Activated T-cell treated with anti-CD3 and anti-CD28 coated beads, Interleukin-2, amount 50 U/mL, for 1 hour (primary cell): ENCODE measurements at places on chromosomes 6 and 20.

- DNase-seq = no peak
Measured at GRCh38 chr6:92593201-92593600, 826.2 kb downstream of the EPHA7 start.

DNA sequence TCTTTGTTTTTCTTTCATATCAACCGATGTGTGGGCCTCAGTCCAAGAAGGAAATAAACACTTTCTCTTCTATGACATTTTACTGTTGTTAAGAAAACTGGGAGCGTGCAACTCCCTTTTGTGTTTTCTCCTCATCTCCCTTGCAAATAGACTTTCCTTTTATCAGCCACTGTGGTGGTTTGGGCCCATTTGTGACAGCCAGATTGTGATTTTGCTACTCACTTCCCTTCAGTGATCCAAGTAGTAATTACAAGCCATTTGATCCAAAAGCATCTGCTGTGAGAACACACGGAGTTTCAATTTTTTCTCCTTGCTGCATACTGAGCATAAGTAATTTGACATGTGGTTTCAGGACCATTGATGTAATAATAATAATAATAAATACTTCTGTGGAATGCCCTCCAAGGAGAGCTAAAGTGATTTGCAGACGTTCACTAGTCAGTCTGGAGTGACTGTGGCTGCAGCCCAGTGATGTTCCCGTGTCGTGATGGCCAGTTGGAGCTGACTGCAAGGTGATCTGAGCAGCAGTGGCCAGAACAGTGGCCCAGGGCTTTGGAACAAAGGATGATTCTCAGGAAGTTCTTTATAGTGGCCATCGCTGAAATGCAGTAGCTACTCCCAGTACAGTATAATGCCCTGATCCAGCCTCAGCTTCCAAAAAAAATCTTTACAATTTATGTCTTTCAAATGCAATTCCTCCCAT is 91.9 kb upstream of the CLDN20 start:
- no peak for DNase-seq

DNA sequence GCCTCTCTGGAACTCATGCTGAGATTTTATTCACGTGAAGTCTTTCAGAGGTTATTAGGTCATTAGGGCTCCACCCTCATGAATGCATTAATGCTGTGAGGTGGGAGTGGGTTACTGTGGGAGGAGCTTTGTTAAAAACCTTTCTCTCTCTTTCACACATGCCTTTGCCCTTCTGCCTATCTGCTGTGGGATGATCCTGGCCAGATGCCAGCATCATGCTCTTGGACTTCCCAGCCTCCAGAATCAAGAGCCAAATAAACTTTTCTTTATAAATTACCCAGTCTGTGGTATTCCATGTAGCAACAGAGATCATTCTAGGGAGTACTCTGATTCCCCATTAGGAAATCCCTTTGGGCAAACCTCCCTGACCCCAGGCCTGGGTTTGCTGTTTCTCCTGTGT is 129.9 kb upstream of the AGPAT4 start:
- no peak for DNase-seq

GRCh38 chr6:111263837-111264236 is 176.5 kb downstream of the SLC16A10 start:
- no peak for DNase-seq

DNA sequence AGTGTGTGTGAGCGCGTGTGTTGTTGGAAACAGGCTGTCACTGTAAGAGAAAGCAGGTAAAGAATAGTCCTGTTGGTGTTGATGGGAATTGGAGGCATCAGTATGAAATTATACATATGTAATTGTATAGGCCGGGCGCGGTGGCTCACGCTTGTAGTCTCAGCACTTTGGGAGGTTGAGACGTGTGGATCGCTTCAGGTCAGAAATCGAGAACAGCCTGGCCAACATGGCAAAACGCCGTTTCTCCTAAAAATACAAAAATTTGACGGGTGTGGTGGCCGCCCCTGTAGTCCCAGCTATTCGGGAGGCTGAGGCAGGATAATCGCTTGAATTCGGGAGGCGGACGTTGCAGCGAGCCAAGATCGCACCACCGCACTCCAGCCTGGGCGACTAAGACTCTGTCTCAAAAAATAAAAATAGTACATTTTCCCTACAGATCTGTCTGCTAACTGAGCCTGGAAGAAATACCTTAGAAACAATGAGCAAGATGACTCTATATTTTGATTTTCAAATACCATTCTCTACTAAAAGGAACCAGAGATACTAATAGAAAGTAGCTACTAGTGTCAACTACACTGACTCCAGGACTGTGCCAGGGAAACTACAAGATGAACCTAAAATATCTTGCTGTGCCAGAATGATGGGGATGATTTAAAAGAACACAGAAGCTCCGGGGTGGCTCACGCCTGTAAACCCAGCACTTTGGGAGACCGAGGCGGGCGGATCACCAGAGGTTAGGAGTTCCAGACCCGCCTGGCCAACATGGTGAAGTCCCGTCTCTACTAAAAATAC is 110.8 kb downstream of the TRIM27 start:
- no peak for DNase-seq

DNA sequence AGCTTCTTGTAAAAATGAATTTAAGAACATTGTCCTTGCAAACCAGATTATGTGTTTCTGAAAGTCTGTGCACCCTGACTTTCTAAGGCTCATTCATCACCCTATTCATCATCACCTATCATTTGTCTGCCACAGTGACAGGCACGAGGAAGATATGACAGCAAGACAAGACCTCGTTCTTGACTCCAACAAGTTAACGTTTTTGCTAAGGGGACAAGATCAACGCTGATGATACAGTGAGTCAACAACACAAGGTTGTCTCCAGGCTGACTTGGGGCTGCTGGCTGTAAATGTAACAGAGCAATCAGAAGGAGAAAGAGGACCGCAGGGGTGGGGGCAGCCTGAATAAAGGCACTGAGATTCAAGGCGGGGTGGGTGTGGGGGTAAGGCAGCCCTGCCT is 94.2 kb downstream of the FOXC1 start:
- DNase-seq = no peak

DNA sequence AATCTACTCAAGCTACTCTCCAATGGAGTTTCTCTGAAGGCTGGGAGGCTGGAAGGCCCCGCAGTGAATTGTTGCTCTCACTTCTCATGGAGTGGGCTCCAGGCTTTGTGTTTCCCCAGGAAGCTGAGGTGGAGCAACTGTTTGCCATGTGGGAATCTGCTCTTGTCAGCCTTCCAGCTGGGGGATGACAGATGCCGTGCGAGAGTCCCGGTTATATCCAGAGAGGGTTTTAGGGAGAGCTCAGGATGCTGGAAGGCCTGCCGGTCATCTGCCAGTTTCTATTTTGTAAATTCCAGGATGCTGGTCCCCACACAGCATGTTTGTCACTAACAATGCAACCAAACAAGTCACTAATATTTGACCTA is 98.2 kb upstream of the NAA20 start:
- no peak for DNase-seq
